AML-193 (cell line): ENCODE measurements at places on chromosomes 2 and 18.
A peak's percentile ranks its signal among the peaks of the same experiment; 100 is the strongest.

GRCh38 chr2:175631245-175631623 lies 370.8 kb downstream of the LNPK start:
- no peak for DNase-seq

DNA sequence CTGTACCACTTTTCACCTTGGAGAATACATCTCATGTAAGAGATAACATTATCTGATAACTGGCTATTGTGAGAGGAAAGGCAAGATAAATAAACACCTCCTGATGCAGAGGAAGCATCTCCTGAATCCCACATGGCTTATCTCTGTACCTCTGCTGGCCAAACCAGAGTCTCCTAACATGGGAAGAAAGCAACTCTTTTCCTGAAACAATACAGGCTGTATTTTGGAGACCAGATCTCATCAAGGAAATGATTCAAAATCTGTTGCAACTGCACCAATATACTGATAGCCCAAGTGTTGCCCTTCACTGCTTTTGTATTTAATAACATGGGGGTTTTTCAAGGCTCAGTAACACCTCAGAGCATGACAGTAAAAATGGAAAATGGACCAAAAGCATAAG lies 106.9 kb downstream of the MREG start:
- no peak for DNase-seq

DNA sequence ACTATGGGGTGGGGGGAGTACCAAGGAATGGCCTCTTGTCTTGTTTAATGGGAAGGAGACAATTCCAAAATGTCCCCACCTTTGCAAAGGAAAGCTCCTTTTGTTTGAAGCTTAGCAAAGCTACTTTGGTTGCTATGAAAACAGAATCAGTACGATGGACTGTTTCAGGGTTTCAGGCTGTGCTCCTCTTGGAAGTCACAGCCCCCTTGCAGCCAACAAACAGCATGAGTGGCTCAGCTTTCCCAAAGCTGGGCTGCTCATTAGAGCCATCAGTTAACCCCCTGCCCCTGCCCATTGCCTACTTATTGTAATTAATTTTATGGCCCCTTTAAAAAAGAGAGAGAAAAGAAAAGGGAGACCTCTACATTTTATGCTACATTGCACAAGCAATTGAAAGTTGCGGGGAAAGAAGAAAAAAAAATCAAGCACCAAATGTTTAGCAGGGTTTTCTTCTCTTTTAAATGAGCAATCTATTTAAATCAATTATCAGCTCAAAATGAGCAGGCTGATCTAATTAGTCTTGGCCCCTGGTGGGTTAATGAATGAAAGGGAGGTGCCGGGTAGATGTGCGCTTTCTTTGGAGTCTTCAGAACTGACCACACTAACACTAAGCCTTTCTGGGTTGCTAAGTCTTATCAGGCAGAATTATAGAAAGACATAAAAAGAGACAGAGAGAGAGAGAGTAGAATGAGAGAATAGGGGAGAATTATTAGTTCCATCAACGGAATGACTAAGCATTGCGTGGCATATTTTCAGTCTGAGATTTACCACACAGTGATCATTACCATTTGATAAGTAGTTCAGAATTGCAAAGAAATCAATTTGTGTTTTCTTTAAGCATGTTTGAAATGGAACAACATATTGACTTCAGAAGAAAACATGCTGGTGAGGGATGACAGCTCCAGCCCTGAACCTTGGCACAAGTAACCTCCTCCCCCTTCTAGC lies 284.9 kb downstream of the INSIG2 start:
- no peak for DNase-seq

DNA sequence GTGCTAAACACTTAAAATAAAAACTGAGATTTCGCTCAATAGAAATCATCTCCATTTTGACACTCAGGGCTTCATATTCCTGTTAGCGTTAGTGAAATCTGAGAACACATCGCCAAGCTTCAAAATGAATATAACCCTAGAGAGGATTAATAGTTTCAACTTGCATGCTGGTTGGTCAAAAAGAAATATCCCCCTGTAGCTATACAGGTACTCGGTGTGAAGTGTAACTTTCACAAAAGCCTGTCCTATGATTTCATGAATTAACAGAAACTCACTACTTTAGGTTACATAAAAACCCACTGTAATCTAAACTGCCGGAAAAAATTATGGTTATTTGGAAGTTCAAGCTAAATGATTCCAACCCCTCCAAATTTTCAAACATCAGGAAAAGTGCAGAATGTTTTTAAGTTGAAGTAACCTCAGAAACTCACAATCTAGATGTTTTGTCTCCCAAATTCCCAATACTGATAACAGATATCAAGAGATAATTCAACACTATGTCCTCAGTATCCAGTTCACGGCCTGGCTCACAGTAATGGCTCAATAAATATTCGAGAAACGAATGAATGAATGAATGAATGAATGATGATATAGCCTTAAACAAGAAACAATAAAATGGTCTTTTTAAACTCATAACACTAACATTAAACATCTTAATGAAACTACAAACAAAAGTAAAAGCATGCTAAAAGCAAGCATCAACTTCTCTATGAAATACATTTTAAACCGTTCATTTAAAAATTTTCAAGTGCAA lies 2.5 kb downstream of the TLK1 start:
- no peak for DNase-seq

DNA sequence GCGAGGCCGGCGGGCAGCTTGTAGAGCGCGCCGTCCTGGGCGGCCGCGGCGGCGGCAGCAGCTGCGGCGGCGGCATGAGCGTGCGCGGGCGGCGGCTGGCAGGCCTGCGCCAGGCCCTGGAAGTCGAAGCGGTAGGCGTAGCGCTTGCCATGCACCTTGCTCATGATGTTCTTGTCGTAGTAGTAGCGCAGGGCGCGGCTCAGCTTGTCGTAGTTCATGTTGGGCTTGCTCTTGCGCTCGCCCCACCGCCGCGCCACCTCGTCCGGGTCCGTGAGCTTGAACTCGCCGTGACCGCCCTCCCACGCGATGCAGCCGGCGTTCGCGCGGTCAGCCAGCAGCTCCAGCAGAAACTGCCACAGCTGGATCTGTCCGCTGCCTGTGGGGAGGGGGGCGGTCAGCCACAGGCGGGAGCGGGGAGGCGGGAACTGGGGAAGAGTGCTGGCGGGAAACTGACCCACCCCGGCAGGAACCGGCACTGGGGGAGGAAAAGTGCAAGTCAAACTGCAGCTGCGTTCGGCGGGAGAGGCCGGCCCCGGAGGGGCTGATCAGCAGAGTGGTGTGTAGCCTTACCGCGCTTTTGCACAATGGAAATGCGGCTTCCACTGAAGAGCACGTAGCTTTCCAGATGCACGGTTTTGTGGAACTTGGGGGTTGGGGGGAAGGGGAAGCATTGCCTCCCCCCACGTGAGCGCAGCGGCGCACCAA lies 3.0 kb downstream of the FEV start:
- no peak for DNase-seq

DNA sequence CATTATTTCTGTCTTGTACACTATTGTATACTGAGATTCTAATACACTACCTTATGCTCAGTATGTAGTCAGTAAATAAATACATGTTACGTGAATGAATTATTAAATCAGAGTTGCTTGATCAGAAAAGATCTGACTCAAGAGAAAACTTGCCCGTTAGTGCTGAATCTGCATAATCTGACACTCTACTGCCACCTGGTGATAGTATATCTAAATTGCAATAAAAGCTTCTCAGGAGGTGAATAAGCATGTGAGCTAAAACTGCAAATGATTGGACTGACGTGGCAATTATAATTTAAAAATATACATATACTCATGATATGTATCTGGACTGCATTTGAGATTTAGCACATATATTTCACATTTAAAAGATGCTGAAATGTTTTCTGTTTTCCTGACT lies 70.4 kb downstream of the KIAA1328 start:
- DNase-seq: peak; percentile 39

- no peak for DNase-seq
Observed at GRCh38 chr2:178943745-178944144, 106.2 kb downstream of the CCDC141 start.

- no peak for DNase-seq
Observed at GRCh38 chr2:72415241-72415661, 267.6 kb upstream of the CYP26B1 start.

DNA sequence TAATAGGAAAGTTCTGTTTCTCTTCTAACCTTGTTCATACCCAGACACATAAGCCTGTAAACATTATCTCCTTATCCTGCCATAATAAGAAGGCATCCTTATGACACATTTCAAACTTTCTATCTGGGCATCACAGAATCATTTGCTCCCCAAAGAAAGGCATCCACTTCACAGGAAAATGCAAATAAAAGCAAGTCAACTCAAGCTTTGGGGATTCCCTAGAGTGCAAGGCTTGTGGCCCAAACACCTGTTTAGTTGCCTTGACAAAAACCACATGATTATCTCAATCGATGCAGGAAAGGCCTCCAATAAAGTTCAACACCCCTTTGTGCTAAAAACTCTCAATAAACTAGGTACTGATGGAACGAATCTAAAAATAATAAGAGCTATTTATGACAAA lies 195.7 kb upstream of the GALNT5 start:
- no peak for DNase-seq

DNA sequence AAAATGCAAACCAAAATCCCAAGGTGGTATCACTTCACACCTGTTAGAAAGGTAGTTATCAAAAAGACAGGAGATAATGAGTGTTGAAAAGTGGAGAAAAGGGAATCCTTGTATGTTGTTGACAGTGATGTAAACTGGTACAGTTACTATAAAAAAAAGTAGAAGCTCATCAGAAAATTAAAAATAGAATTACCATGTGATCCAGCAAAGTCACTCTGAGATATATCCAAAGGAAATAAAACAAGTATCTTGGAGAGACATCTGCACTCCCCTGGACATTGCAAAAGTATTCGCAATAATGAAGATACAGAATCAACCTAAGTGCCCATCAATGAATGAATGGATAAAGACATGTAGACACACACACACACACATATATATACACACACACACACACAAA lies 208.3 kb upstream of the PIEZO2 start:
- no peak for DNase-seq

GRCh38 chr2:86368161-86368824 lies 30.9 kb upstream of the REEP1 start:
- DNase-seq: peak; percentile 29

DNA sequence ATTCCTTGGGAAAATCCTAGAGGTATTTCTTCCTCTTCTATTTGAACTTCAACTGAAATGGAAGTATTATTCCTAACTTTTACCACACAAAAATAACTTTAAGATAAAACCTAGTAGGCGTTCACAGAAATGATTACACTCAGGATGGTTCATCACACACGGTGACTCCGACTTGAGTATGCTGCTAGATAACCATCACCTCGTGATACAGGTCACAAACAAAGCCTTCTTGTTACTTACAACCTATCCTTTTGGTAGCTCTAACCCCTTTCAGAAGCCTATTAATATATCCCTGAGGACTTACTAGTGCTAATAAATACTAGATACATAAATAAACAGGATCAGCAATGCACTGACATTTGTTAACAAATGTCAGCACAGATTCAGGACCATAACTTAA lies 101.0 kb upstream of the DNER start:
- DNase-seq: no peak

DNA sequence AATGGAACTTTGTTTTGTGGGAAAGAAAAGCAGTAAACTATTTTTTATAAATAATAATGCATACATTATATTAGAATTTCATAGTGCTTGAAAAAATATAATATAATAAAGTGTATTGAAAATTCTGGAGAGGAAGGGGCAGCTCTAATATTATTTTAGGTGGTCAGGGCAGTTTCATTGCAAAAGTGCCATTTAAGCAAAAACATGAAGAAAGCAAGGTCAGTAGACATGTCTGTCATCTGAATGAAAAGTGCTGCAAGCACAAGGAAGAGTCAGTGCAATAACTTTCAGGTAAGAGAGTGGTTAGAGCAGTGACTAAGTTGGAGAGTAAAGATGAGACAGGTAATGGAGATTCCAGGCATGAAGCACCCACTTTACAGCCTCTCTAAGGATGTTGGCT lies 435.6 kb upstream of the REG3G start:
- DNase-seq: no peak

DNA sequence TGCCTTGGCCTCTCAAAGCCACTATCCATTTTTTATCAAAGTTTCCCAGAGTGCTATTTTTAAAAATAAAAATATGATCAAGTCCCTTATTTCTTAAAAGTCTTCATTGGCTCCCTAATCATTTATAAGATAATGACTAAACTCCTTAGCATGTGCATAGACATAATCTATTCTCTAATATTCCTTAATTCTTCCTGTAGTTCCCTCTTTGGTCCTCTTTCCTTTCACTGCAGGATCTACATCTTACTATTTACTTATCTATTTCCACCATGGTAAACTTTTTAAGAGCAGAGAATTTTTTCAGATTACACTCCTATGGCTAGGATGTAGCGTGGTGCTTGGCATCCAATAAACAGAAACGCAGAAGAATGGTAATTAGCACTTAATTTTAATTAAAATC lies 19.0 kb downstream of the IDH1 start:
- DNase-seq: no peak

GRCh38 chr18:46174342-46175041 lies 70.3 kb downstream of the HAUS1 start:
- peak; percentile 18 for DNase-seq

DNA sequence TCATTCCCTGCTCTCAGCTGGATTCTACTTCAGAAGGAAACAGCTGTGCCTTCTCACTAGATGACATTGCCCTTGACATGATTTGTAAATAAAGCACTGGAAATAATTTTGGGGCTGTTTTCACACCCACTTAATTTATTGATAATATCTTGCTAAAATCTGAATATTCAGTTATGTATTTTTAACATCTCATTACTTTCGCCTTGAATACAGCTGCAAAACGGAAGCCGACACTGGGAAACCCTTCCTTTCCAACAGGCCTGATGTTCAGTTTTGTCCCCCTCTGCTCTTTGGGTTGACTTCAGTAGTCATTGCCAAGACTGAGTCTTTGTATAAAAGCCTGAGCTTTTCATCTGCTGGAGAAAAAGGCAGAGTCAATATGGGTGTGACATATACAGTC lies 82.7 kb downstream of the DOCK10 start:
- DNase-seq: no peak

DNA sequence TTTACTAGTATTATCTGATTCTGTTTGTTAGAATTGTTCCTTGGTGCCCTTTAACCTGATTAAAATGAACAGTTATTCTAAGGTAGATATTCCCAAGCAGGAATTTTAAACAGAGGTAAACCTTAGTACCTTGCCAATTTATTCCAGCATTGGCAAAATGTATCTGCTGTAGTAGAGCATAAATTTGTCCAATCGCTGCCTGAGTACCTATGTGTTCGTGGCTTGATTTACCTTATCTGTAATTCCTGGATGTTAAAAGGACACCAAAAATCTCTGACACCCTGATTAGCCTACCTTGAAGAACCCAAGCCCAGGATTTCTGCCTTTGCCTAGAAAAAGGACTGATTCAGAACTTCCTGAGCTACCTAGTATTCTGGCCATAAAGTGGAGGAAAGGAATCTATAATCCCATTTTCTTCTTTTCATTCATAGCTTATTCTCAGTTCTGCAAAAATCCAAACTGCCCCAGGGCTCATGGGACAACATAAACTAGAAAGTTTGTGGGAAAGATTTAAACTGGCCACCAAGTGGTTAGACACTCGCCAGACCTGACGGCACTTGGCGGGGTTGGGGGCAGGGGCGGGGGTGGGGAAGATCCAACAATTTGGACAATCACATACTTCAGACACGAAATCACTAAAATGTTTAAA lies 16.2 kb upstream of the ZCCHC2 start:
- DNase-seq: no peak
